ENCODE measurements at places on chromosomes 4 and X. TPM values are rescaled to one million over a fixed set of nuclear protein-coding genes. Genes with fewer than 3 reads are reported as not detected.

The REPS2 gene
- 7.5 TPM for total RNA-seq

The ACOX3 gene
- total RNA-seq: 28.8 TPM

The GRIPAP1 gene
- total RNA-seq: 14.8 TPM

The STPG2 gene
- total RNA-seq: not detected

The SHROOM2 gene
- 0.49 TPM for total RNA-seq

The P2RY4 gene
- not detected for total RNA-seq

All from cardiac ventricle fibroblast (primary cell).